H7 (cell line): ENCODE measurements at places on chromosomes 12 and 14. TPM values are rescaled to one million over a fixed set of nuclear protein-coding genes. Genes with fewer than 3 reads are reported as not detected.

- DNase-seq: no peak
Observed at GRCh38 chr14:31963587-31963986, 113.5 kb upstream of the ARHGAP5 start.

DNA sequence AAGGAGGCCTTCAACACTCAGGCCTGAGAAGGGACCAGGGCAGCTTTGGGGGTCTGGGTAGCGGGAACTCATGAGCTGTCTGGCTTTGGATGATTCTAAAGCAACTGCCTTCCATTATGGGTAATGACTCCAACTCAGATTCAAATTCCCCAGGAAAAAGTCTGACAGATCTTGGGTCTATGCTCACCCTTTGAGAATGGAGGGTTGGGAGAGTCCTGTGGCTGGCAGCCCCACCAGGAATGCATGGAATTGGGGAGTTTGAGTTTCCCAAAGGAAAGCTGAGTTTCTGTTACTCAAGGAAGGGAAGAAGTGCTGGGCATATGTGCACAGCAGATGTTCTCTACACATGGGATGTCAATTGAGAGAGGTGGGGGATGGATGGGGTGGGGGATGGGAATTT lies 22.4 kb upstream of the LTBP2 start:
- no peak for DNase-seq

The PPM1H gene
- total RNA-seq: 17.0 and 26.7 TPM in 2 replicates

The TMPRSS12 gene
- not detected in 2 replicates for total RNA-seq
